SJSA1 (cell line): ENCODE measurements at places on chromosomes 12 and 14.
A peak's percentile ranks its signal among the peaks of the same experiment; 100 is the strongest.

DNA sequence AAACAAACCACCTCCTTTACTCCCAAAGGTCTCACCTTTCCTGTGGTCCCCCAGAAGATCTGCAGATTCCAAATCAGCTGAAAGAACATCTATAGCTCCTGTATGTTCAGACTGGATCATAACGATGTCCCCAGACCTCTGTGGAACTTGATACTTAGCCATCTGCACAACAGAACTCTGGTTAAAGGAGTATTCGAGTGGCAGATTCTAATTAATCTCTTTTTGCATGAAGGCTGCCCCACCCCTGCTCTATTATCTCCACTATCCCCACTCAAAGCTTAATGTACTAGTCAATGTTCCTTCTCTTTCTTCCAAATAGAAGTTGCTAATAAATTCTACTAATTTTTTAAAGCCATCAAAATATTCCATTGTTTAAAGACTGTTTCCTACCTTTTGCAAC lies 22.8 kb downstream of the GSTZ1 start:
- H3K27me3 ChIP-seq: no peaks in the 10 kb centered on the region
- no peak for DNase-seq
- H3K27ac ChIP-seq: no peak overlapping the region

- no peak for DNase-seq
- H3K4me3 ChIP-seq: no peak overlapping the region
- no peaks in the 10 kb centered on the region for H3K36me3 ChIP-seq
- no peaks in the 10 kb centered on the region for H3K27me3 ChIP-seq
- H3K4me1 ChIP-seq: no peaks in the 10 kb centered on the region
- no peak overlapping the region for H3K27ac ChIP-seq
Observed at GRCh38 chr14:65959563-65960024, 526.6 kb upstream of the CCDC196 start.

GRCh38 chr14:33842299-33842698 lies 108.6 kb downstream of the EGLN3 start:
- no peak overlapping the region for H3K27ac ChIP-seq
- H3K4me1 ChIP-seq: no peaks in the 10 kb centered on the region
- H3K36me3 ChIP-seq: no peaks in the 10 kb centered on the region

DNA sequence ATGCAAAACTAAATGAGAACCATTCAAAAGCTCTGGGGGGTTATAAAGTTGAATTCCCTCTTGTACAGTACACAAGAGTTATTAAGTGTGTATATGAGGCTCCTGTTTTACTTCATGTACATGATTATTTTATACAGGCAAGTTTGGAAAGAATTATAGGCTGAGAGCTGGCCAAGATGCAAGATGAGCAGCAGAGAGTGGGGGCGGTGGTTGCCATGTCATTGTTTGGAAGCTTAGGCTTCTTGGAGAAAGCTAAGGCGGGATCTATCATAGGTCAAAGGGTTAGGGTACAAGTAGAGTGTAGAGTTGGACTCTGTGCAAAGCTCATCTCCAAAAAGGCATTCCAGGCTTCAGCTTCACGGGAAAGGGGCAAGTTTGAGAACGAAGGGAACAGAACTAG lies 297.1 kb upstream of the TBX3 start:
- H3K4me1 ChIP-seq: peaks cover 33% of the 10 kb centered on the region
- no peaks in the 10 kb centered on the region for H3K27me3 ChIP-seq
- no peak overlapping the region for H3K4me3 ChIP-seq

GRCh38 chr14:41986700-41987099 lies 380.0 kb downstream of the LRFN5 start:
- no peak overlapping the region for H3K4me3 ChIP-seq
- no peaks in the 10 kb centered on the region for H3K36me3 ChIP-seq
- H3K4me1 ChIP-seq: no peaks in the 10 kb centered on the region
- H3K27me3 ChIP-seq: no peaks in the 10 kb centered on the region

- H3K27me3 ChIP-seq: no peaks in the 10 kb centered on the region
- peaks cover 54% of the 10 kb centered on the region for H3K36me3 ChIP-seq
- H3K4me1 ChIP-seq: no peaks in the 10 kb centered on the region
- H3K4me3 ChIP-seq: no peak overlapping the region
- DNase-seq: peak; percentile 64
Observed at GRCh38 chr12:57952766-57953165, 11.4 kb downstream of the ATP23 start.

DNA sequence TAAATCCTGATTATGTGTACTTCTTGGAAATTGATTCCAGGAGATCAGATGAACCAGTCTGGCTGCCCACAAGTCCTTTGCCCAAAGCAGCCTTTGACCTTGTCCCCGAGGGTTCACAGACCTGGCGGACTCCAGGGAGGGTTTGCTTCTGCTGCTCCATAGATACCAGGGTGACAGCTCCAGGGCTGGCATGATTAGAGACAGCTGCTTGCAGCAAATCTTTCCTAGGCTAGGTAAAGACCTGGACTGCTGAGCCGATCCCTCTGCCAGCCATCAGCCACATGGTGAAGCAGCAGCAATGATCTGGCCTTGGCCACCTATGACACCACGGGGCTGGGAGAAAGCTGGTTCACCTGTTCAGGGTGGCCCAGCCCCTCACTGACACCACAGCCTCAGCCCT lies 10.1 kb upstream of the TBX5 start:
- H3K36me3 ChIP-seq: no peaks in the 10 kb centered on the region
- H3K4me1 ChIP-seq: no peaks in the 10 kb centered on the region
- no peak overlapping the region for H3K27ac ChIP-seq
- no peaks in the 10 kb centered on the region; the same call in 1 of the 2 replicates for H3K27me3 ChIP-seq

GRCh38 chr14:66036547-66036946 lies 449.6 kb upstream of the CCDC196 start:
- H3K4me1 ChIP-seq: no peaks in the 10 kb centered on the region
- H3K27ac ChIP-seq: no peak overlapping the region
- H3K36me3 ChIP-seq: no peaks in the 10 kb centered on the region
- DNase-seq: no peak
- H3K27me3 ChIP-seq: no peaks in the 10 kb centered on the region

DNA sequence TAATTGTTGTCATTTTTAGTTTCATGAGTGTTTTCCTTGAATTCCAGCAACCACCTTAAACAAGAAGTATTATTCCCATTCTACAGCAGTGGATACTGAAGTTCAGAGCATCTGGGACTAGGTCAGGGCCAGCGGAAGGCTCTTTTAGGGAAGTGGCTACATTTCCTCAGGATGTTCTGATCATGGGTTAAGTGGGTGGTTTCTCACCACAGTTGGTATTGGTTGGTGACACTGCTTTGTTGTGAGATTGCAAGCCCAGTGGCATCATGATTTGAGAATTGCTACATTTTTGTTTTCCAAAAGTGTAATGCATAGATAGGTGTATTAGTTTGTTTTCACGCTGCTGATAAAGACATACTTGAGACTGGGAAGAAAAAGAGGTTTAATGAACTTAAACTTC lies 47.1 kb downstream of the SYNE2 start:
- no peak overlapping the region for H3K27ac ChIP-seq
- DNase-seq: no peak
- H3K4me1 ChIP-seq: peaks cover 29% of the 10 kb centered on the region
- no peak overlapping the region for H3K4me3 ChIP-seq
- H3K27me3 ChIP-seq: no peaks in the 10 kb centered on the region
- no peaks in the 10 kb centered on the region for H3K36me3 ChIP-seq
